Endothelial cell of umbilical vein (primary cell): ENCODE measurements at places on chromosomes 12 and 14. TPM values are rescaled to one million over a fixed set of nuclear protein-coding genes. Genes with fewer than 3 reads are reported as not detected.

DNA sequence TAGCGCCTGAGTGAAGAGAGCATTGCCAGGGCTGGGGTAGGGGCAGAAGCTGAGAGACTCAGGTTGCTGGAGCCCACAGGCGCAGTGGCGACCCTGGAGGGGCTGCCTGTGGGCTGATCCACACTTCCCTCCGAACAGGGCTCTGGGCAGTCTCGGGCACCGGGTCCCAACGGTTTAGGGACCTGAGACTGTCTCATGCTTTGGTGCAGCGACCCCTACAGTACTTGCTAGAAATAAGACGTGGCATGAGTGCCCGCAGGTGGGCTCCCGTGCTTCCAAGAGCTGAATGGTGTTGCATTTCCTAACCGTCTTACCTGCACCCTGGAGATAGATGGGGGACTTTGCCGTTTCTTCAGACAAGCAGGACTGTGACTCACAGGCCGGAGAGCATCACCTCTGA is 57.4 kb downstream of the AACS start:
- DNase-seq, result no peak

The RFX4 gene
- not detected in 2 replicates for polyA plus RNA-seq

DNA sequence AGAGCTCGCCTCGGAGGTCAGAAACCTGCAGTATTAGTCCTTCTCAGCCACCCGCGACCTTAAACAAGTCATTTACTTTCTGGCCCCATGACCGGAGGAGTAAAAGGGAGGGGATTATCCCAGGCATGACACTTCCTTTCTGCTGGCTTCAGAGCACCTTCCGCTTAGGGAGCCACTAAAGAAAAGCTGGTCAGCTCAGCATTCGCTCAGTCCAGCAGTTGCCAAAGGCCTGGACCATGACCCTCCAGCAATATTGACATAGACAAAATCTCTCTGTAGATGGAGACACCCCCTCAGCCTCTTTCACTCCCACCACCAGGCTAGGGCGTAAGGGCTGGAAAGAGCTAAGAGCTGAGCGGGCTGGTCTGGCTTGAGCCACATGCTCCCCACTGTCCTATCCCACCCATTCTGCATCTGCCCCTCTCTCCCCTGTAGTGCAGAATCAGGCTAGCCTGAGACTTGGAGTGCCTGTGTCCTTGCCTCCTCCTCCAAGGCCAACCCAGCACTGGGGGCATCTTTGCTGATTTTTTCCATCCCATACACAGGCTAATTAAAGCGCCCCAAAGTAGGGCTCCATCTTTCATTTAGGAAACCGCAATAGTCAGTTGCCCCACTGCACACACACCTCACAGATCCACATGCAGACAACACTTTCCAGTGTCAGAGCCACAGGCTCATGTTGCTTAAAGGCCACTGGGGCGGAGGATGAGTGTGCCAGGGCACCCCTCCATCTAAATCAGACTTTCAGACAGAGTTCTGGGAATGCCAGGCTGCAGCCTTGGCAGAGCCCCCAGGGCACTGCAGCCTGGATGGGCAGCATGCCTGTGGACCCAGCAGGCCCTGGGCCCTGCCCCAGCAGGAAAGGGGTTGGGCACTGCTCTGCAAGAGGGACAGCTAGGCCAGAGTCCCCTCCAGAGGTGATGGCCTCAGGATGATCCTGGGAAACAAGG is 4.0 kb upstream of the CPNE6 start:
- no peak for DNase-seq

DNA sequence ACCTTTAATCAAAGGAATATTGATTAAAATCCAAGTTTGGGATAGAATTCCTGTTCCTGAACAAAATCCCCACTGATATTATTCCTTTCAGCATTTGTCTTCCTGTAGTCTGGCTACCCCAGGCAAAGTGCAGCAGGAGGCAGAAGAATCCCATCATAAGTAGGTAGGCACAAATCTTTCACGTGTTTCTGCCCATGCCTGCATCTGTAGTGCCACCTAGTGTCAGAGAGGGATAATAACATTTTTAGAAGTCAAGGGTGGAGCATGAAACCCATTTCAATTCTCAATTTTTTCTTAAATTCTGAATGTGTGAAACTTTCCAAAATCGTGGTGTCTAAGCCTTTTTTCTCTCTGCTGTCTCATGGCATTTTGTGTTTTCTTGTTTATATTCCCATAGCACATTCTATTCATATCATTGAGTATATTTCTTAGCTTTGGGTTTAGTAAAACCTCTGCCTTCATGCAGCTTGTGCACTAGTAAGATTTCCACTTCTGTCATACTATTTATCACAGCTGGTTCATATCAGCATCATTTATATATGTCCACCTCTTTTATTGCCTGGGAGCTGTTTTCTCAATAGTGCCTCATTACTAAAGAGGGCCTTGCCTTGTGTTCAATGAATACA is 47.8 kb upstream of the RERG start:
- peak; percentile 61 for DNase-seq

The TAS2R9 gene
- polyA plus RNA-seq, result not detected in 2 replicates
